ENCODE measurements at places on chromosomes 7 and 10.

GRCh38 chr7:82690929-82691328 is 247.4 kb upstream of the CACNA2D1 start:
- no peak for DNase-seq

DNA sequence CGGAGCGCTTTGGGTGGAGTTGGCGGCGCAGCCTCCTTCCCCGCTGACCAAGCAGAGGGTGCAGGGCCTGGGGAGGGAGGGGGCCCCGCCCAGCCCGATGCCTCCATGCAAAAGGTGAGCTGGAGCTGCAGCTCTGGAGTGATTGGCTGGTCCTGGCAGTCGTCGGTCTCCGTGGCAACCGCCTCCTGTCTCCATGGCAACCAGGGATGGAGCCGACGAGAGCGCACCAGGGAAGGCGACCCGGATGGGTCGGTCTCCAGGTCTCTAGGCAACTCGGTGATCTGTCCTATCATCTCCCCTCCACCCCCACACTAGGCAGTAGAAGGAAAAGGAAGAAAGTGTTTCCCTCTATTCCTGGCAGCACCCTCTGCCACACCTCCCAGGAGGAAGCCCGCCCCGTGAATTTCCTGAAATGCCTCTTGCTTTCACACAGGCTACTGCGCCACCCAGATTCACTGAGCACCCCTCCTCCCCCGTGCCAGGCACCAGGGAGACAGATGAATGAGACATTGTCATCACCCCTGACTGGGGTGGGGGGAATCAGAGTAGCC is 647 bp upstream of the NACAD start:
- peak; percentile 76 for DNase-seq

- DNase-seq: no peak
Observed at GRCh38 chr7:111138586-111138985, 47.7 kb downstream of the LRRN3 start.

DNA sequence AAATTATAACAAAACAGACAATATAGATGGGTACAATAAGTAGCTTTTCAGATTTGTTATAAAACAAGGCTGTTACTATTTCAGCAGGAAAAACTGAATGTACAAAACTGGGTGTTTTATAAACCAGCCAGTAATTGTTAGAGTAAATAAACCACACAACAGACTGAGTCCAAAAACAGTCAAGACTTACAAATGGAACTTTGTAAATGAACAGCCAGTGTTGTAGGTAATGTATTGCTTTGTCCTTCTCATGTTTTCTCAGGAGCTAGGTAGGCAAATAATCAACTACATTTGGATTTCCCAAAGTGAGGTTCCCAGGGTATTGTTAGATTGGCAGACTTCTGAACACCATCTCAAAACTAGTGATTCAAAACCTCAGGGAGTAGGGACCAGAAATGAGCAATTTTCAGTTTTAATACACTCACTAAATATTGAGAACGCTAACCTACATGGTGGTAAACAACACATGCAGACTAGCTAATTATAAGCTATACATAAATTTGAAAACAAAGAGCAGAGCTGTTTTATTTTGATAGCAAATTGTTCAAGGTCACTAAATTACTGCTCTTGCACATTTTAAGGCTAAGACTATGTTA is 36.2 kb downstream of the HERPUD2 start:
- no peak for DNase-seq

DNA sequence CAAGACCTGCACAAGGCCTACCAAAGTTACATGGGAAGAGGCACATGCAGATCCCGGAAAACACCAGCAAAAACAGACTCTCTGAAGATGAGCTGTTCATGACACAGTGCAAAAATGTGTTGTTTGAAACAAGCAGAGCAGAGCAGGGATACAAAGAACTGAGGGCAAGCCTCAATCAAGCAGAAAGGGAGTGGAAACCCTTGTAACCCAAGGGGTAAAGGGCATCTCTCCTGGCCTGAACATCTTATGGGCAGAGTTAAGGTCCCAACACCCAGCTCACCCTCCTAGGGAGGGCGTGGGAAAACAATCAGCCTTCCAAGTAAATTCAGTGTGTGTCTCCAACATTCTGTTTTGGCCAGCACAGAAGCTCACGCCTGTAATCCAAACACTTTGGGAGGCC is 10.5 kb downstream of the PSPH start:
- no peak for DNase-seq

- DNase-seq: no peak
Observed at GRCh38 chr7:82156893-82157292, 286.7 kb downstream of the CACNA2D1 start.

GRCh38 chr7:29170781-29171180 is 23.8 kb upstream of the CHN2 start:
- no peak for DNase-seq

- no peak for DNase-seq
Observed at GRCh38 chr10:92747600-92747999, 57.8 kb downstream of the HHEX start.

DNA sequence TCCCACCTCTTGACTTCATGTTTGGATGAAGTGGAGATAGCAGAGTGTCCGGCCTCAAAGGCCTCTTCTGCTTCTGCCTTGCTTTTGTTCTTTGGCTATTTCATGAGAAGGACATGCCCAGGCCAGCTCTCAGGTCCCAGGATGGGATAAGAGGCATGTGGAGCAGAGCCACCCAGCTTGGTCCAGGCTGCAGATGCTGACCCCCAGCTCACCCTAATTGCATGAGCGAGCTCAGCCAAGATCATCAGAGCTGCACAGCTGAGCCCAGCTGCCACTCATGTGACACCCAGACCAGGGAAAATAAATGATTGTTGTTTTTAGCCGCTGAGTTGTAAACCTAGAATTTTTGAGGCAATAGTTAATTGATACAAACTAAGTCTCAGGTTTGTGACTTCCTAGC is 230.0 kb downstream of the PHF14 start:
- no peak for DNase-seq

GRCh38 chr7:99106821-99107241 is 37.1 kb downstream of the SMURF1 start:
- DNase-seq: no peak

GRCh38 chr7:2974093-2974819 is 69.4 kb downstream of the CARD11 start:
- DNase-seq: peak; percentile 41

DNA sequence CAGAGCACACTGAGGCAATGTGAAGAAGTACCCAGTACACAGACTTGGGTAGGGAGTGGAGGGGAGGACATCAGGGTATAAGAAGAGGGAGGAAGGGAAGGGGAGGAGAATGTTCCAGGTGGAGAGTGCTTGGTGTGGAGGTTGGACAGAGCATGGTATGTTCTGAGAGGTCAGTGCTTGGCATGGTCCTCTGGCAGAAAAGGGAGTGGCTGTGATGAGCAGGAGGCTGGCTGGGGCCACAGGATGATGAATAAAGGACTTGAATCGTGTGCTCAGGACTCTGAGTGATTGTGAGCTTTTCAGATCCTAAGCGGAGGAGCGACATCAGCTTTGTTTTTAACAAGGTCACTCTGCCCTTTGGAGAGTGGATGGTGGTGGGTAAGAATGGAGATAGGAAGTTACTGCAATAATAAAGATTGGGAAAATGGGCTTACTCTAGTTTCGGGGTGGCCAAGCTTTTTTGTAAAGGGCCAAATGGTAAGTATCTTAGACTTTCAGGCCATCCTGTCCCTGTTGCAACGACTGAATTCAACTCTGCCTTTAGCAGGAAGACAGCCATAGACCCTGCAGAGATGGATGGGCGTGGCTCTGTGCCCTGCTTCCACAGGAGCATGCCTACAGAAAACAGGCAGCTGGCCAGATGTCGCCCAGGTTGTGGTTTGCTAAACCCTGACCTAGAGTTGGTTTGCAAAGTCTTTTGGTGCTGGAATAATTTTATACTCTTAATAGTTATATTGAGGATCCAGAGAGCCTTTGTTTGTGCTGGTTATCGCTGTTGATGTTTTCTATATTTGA is 8.4 kb downstream of the PPP2R2D start:
- no peak for DNase-seq

DNA sequence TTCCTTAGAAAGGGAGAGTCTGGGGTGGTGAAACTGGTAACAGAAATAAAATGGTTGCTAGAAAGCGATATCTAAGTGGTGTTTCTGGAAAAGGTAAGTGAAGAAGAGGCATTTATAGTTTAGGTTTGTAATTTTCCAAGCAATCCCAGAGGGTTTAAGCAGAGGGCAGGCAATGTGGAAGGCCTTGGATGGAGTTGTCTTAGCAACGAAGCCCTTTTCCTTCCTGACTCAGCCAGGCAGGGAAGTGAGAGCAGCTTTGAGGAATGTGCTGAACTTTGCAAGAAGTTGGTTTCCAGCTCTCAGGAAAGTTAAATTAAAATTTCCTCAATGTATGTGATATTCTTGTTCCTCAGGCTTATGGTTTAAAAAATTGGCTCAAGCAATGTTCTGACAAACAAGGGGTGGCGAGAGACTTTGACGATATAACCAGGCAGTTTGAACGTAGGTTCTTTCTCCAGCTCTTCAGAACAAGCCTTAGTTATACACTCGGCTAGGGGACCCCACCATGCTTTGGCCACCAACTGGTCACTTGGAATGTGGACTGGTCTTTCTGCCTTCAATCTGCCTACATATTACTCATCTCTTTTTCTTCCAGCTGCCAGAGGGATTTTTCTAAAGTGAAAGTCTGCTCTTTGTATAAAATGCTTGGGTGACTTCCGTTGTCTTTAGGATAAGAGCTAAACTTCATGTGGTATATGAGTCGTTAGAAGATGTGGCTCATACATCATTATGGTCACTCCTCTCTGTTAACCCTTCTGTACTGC is 66.9 kb upstream of the SLC25A13 start:
- no peak for DNase-seq

DNA sequence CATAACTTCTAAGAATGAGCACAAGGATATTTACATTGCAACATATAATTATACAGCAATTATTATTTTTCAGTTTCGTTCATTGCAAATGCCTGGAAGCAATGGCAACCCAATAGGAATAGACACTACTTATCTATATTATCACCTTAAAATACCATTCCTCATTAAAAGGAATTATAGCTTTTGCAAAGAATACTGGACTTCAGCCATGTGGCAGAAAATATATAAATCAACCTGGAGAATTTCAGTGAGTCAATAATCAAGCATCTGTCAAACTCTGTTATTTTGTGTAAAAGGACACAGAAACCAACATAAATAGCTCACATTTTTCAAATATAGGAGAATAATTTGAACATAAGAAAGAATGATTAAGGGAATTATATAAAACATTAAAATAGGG is 96.1 kb upstream of the SEMA3C start:
- no peak for DNase-seq

DNA sequence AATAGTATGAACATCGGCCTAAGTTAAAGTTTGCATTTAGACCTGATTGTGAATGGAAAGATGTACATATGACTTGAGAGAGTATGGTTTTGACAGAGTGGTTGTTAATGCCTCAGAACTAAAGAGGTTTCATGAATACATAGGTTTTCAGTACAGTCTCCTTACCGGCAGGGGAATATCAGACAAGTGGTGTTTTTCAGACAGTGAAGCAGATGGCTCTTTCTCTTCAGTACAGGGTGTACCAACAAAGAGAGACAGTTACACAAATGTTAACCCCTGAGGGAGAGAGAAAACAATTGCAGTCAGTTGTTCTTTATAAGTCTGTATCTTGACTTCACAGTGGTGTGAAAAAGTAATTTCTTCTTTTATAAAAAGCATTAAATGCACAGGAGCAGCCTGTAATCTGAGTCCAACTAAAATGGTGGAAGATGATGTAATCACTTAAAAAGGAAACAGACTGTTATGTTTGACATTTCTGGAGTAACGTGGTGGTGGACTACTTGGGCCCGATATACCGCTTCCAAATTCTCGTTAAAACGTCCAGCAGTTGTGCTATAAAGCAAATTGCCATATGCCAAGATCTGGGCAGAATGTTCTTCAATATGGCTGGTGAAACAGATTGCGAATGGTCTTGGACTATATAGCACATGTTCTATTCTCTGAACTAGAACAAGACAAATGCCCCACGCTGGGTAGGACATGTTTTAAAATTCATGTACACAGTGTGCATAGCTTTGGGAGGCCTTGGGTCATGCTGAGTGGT is 69.2 kb downstream of the SDK1 start:
- no peak for DNase-seq

DNA sequence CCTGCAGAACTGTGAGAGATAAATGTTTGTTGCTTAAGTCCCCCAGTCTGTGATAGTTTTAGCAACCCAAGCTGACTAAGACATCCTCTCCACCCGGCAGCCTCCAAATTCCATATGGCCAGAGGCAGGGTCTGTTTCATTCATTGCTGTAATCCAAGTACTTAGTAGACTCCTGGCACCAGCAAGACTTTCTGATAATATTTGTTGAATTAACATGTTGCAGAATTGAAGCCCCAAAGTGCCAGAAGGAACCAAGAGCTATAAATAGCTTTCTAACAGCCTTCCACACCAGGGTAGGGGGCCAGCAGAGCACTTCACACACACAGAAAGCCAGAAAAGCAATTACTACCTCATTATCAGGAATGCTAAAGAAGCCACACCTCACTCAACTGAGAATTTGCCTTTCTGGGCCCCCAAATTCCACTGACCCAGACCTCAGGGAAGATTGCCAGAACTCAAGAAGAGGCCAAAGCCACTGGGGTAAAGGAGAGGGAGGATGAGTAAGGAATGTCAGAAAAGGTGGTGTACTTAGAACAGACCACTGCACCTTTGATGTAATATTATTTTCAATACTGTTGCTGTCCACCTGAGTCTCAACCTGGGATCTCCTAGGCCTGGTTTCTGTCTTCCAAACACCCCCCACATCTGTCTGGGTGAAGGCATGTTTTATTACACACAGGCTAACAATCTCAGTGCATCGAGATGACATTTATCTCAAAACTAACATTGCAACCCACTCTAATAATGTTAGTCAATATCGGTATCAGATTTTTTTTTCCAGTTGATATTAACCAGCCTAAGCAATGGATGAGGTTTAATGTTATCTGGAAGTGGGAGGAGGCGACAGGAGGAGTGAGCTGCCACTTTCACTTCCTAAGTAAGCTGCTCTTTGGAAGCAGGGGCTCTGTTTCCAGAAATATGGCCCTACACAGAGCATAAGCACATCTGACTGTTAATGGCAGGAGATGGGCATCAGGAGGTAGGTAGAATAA is 5.5 kb downstream of the NOD1 start:
- no peak for DNase-seq

- DNase-seq: no peak
Observed at GRCh38 chr7:157757211-157757610, 420.4 kb downstream of the DNAJB6 start.

DNA sequence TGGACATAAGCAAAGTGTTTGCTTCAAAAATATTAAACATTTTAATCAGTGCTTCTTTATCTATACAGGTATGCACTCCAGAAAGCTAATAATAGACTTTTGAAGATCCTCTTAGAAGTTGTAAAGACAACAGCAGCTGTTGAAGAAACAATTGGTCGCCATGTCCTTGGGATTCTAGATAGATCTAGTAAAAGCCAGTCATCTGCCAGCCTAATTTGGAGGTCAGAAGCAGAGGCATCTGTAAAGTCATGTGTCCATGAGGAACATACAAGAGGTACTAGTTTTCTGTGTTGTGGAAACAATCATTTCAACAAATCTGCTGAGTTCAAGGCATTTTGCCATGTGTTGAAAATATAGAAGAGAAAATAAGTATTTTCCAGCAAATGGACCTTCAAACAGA is 89.3 kb downstream of the CYP51A1 start:
- DNase-seq: no peak
